ENCODE measurements at places on chromosomes 6 and 20.

GRCh38 chr20:47727170-47727880 is 58.0 kb downstream of the SULF2 start:
- no peak for DNase-seq

DNA sequence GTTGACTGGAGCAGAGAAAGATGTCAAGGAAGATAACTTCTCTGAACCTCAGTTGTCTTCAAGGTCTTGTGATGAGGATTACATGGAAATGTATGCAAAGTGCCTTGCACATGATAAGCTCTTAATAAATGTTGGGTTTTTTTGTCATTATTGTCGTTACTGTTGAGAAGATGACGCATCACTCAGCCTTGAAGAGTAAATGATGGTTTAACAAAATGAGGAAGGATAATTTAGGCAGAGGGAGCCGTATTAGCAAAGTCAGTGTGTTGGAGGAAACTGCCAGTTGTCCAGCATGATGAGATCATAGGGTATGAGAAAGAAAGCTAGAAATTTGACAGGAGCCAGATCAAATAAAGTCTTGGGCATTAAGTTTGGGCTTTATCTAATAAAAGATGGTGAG is 8.8 kb upstream of the SUPT3H start:
- no peak for DNase-seq

DNA sequence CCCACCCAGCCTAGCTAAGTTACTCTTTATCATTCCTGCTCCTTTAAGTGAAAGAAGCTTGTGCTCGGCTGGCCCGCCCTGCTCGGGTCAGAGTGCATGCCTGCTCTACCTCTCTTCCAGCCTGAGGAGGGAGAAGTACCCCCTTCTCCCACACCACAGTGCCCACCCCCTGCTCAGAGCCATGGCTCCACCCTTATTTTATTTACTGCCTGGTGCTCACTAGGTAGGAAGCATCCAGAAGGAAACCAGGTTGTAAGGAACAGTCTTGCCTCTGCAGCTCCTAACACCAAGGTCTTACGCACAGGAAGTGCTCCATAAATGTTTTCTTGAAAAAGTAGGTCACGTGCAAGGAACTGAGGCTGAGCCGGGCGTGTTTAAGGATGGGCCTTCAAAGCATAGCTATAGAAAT is 105.7 kb upstream of the SNX9 start:
- DNase-seq = no peak

GRCh38 chr20:19850198-19850533 is 92.1 kb downstream of the RIN2 start:
- DNase-seq = peak; percentile 36

DNA sequence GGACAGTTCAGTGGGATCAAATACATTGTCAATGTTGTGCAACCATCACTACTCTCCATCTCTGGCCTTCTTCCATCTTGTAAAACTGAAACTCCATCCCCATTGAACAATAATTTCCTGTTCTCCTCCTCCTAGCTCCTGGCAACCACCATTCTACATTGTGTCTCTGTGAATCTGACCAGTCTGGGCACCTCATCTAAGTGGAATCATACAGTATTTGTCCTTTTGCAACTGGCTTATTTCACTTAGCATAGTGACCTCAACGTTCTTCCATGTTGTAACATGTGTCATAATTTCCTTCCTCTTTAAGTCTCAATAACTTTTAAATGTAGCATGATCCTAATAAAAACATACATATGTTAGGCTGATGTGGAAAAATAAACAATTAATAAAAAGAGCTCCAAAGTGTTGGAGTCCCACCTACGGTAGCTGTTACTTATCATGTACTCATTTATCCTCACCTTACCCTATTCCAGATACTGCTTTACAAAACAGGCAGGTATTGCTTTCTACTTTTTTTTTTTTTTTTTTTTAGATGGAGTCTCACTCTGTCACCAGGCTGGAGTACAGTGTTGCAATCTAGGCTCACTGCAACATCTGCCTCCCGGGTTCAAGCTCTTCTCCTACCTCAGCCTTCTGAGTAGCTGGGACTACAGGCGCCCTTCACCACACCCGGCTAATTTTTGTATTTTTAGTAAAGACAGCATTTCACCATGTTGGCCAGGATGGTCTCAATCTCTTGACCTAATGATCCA is 91.9 kb downstream of the TNFAIP3 start:
- DNase-seq = peak; percentile 21

- DNase-seq = no peak
Observed at GRCh38 chr6:39818695-39819094, 26.5 kb downstream of the DAAM2 start.

GRCh38 chr20:49909499-49910339 is 5.6 kb downstream of the SPATA2 start:
- DNase-seq = no peak

- DNase-seq = no peak
Observed at GRCh38 chr6:38114976-38115625, 295.6 kb downstream of the ZFAND3 start.

- no peak for DNase-seq
Observed at GRCh38 chr20:21280522-21281016, 22.6 kb upstream of the XRN2 start.

- peak; percentile 74 for DNase-seq
Observed at GRCh38 chr6:3356056-3356823, 97.5 kb downstream of the PSMG4 start.

GRCh38 chr20:25338112-25339023 is 52.3 kb downstream of the ABHD12 start:
- DNase-seq = peak; percentile 37

- DNase-seq = peak; percentile 64
Observed at GRCh38 chr6:20873425-20874190, 339.4 kb downstream of the CDKAL1 start.

GRCh38 chr6:12944001-12944400 is 227.4 kb downstream of the PHACTR1 start:
- DNase-seq = no peak

DNA sequence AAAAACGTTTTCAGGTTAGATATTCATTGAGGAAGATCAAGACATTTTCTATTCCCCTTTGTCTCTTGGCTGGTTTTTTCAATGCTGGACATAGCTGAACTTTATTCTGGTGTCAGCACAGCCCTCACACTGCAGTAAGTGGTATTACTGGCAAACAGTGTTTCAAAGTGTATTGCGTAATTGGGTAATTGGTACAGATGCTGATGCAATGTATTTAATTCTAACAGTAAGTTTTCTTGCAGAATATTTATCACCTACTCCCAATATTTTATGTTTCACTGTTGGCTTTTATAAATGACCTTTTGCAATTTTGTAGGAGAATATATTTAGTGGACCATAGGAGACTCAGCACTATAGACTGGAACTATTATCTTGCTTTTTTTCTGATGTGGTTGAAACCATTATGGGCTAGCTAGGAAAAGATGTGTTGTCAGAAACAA is 287.6 kb upstream of the SOX4 start:
- DNase-seq = peak; percentile 85

GRCh38 chr6:33216117-33216649 is 7.9 kb downstream of the RING1 start:
- DNase-seq = no peak

DNA sequence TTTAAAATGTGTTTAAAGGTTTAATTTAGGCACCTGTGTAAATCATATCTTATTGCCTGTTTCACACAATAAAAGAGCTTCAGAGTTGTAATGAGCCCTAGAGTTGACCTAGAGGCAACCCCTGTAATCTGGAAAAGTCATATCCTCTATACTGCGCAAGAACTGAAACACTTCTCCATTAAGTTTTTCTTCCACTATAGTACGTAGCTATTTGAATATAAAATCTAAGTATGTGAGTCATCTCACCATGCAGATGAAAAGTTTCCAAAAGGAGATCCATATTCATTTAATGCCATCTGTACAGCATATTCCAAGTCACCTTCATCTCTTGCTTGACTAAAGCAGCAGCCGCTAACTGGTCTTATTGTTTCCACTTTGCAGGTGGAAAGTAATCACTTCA is 26.0 kb upstream of the TAAR1 start:
- no peak for DNase-seq

DNA sequence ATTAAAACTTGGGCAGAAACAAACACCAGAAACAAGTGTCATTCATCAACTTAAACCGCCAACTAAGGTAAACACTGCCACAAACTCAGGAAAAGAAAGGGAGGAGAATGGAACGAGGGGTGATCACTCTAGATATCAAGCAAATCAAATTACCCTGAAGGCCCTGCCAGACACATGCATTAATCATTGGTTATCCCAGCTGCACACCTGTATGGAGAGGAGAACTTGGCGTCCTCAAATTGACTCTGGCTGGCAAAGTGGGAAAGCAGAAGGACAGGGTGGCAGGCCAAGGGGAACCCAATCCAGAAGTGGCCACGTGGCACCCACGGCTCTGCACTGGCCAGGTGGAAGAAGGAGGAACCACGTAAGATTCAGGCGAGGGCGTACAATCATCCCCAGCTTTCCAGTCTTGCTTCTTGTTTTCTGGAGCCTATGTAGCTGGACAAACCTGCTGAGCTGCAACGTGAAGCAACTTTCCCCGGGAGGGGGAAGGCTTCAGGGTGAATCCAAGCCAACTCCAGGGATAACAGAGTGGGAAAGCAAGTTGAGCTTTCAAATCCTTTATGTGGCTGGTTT is 156.2 kb upstream of the JARID2 start:
- DNase-seq = no peak

- peak; percentile 44 for DNase-seq
Observed at GRCh38 chr6:113758826-113759574, 98.1 kb upstream of the MARCKS start.

GRCh38 chr20:25355011-25355595 is 35.5 kb downstream of the ABHD12 start:
- DNase-seq = no peak

DNA sequence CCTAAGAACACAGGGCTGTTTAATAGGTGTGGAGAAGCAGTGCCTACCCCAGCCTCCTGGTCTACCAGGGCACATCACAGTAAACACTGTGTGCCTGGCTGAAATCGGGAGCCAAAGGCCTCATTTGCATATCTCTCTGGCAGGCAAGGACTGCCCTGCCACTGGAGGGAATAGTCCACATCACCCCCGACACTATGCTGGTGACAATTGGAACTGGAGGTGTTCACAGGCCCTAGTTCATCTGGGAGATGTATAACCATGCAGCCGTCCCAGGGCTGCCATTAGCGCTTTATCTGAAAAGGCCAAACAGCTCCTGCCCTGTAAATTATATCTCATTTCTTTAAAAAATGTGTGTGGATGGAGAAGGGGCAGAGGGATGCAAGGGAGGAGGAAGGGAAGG is 150.3 kb downstream of the LINC00237 start:
- no peak for DNase-seq

- no peak for DNase-seq
Observed at GRCh38 chr20:60043435-60043834, 85.2 kb downstream of the CDH26 start.

DNA sequence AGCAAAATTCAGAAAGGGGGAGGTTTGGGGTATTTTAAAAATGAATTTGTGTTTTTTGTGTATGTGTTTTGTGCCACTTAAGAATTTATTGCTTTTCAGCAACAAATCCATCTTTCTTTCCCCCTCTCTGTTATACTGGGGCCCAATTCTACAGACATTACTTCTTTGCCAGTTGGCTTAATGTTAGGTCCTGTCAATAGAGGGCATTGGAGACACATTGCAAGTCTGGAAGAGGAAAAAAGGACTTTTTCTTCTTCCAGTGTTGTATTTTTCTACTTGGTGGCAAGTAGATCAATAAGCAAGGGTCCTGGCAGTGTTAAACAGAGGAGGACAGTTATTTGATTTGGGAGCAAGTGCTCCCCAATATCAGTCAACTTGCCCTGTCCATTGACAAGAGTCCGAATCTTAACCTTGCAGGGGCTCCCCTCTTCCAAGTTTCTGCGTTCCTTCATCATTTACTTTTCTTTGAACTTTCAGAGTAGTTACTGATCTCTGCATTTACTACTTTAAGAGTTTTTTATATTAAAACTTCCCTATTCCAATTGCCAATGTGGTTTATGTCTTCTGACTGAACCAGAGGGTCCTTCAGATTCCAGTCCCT is 23.4 kb downstream of the SCML4 start:
- DNase-seq = peak; percentile 41

- no peak for DNase-seq
Observed at GRCh38 chr6:24113891-24114290, 12.1 kb upstream of the NRSN1 start.

DNA sequence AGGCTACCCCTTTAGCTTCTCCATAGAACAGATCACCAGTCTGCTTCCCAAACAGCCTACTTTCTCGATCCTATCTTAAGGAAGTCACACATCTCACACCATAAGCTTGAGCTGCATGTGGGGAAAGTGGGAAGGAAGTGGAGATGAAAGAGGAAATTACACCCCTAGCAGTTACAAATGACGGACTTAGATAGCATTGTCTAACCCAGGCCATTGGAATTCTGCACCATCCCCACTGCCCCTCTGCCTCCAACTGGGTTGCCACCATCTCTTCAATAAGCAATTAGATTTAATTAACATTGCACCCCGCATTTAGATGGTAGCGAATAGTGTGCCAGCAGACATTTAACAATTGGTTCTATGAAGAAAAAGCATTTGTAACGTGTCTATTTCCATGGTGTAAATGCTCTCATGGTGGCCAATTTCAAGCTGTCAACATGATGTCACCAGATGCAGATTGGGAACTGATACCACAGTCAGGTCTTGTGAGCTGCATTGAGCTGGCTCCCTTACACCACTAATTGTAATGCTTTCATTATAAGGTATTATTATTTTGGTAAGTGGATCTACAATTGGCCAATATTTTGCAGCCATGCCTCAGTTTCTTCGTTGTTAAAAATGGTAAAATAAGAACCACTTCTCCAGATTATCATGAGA is 124.7 kb downstream of the CD24 start:
- DNase-seq = no peak

GRCh38 chr20:52313341-52313963 is 121.9 kb upstream of the ZFP64 start:
- DNase-seq = peak; percentile 59

GRCh38 chr6:141667580-141668309 is 465.0 kb upstream of the GJE1 start:
- DNase-seq = peak; percentile 13

- DNase-seq = peak; percentile 81
Observed at GRCh38 chr20:33862709-33863403, 51.7 kb downstream of the CHMP4B start.

- DNase-seq = no peak
Observed at GRCh38 chr6:7763881-7764280, 38.0 kb downstream of the BMP6 start.

GRCh38 chr20:45592574-45593189 is 13.6 kb upstream of the WFDC8 start:
- peak; percentile 59 for DNase-seq

- no peak for DNase-seq
Observed at GRCh38 chr6:140036196-140036595, 661.7 kb upstream of the CITED2 start.

GRCh38 chr6:2794171-2794730 is 29.1 kb downstream of the WRNIP1 start:
- peak; percentile 13 for DNase-seq

- no peak for DNase-seq
Observed at GRCh38 chr6:125688138-125688537, 61.3 kb upstream of the HEY2 start.
